ENCODE measurements at places on chromosomes 5 and 9.

DNA sequence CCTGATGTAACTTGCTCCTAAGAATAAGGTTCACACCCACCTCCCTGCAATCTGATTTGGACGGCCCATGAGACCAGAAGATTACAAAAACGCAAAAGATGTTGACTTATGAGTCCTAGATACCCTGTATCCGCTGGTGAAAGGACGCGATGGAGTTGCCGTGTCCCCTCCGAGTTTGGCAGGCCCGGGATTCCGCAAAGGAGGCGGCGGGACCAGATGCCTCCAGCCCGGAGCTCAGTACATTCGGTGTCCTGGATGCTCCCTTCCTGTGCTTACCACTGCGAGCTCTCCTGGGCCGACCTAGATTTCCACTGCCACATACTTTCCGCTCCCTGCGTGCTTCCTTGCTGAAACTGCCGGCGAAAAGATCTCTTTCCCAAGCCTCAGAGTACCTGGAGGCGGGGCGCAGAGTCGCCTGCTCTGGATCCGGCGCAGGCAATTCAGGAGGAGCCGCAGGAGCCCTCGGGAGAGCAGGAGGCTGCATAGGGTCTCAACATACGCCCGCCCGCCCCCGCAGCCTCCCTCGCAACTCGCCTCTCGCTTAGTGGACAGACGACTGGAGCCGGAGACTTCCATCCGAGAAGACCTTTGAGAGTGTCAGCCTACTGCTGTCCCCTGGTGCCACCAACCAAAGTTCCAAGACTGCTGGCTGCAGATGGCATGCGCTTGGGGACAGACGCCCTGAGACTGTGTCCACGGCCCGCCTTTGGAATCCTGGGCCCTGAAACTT lies 39.8 kb downstream of the ANXA2R start:
- no peak for DNase-seq

DNA sequence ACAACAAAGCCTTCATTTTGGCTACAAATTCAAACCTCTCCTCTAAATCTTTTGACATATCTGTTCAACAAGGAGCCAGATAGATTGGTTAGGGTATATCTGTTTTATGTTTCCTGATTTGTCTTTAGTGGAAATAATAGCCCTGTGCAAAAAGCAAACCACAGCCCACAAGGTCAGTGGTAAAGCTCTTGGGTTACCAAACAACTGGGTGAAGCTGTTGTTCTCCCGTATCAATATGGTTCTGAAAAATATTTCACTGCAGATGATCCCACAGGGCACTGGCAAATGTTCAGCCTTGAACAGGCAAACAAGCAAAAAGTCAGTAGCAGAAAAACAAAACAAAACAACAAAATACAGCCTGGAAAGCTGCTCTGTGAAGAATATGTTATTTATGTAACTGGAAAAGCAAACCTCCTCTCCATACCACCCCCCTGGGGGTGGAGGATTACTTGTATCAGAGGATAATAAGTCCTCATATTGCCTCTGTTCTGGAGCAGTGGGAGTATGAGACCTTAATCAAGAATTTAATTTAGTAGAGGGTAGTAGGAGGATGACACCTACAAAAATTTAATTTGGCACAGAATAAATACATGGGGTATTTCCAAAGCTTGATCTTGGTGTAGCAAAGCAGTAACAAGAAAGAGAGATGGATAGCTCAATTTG lies 20.8 kb upstream of the PTBP3 start:
- no peak for DNase-seq

- DNase-seq: peak; percentile 48
These were observed 307.3 kb downstream of the MLLT3 start for GRCh38 chr9:20314981-20315380.

DNA sequence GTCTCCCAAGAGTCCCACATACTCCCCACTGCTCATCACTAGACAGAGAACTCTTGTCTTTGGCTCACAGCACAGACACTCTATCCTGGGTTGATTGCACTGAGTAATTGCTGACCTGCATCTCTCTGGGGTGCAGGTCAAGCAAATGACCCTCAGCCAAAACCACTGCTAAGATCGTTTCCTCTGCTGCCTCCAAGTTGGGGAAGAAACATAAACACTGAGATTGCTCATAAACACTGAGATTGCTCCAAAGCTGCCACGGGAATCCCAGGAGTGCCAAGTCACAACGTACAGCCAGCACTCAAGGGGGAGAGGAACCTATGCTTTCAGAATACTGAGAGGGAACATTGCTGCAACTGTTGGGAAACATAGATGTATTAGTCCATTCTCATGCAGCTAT lies 1402.1 kb upstream of the ACO1 start:
- DNase-seq: no peak

GRCh38 chr5:17157294-17157693 lies 60.1 kb upstream of the BASP1 start:
- DNase-seq: no peak

- no peak for DNase-seq
These were observed 86.0 kb upstream of the ZNF618 start for GRCh38 chr9:113790093-113790492.

DNA sequence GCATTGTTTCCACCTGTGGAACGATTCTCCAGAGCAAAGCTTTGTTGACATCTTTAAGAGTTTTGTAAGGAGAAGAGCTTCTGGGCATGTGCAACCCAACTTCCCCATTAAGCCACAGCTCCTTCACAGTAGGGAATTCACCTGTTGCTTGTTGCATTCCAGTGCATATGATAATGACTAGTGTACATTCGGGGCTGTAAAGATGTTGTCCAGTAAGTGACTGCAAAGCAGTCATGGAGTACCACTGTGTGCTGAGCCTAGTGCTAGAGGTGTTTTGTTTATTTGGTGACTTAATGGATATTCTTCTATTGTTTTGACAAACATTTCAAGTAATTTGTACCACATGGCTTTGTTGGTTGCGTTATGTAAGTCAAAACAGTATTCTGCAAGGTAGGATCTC lies 12.8 kb downstream of the UGCG start:
- DNase-seq: no peak

DNA sequence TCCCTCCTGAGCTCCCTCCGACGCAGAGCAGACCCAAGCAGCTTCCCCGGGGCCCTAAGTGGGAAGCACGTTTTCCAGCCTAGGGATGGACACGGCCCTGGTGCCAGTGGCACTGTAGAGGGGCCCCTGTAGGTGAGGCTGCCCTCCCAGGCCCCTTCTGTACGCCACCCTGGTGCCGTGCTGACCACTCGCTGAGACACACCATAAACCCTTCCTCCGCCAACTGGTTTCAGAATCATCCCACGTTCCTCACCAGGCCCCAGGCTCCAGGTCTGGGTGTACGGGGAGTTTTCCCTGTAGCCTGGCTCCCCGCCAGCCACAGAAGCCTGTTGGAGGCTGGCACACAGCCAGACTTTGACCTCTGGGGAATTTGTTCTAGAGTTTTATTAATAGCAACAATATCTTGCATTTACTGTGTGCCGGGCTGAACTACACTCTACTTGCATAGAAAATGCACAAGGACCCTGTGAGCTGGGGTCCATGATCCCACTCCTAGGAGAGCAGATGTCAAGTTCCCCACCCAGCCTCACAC lies 18.2 kb upstream of the WDR38 start:
- no peak for DNase-seq

GRCh38 chr5:29720954-29721353 lies 1472.5 kb upstream of the CDH6 start:
- no peak for DNase-seq

GRCh38 chr5:144566747-144567420 lies 396.2 kb downstream of the KCTD16 start:
- DNase-seq: no peak

- no peak for DNase-seq
These were observed 331.9 kb upstream of the RFX3 start for GRCh38 chr9:3857673-3858072.

DNA sequence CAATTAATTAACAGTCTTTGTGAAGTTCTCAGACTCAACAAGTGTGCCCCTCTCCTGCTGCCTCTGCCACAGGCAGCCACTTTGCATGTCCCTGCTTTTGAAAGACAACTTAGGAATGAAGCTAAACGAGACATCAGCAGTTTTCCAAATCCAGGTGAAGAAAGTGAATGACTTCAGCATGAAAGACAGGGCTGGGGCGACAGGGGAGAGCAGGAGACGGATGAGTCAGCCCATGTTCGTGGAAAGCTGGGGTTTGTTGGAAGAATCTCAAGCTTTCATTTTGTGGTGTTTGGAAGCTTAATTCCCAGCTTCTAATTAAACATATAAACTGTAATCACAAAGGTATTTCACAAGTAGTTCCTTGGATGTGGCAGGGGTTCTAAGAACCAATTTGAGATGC lies 207.8 kb upstream of the MAP3K1 start:
- no peak for DNase-seq

GRCh38 chr9:126066131-126066530 lies 260.5 kb upstream of the MVB12B start:
- DNase-seq: no peak

DNA sequence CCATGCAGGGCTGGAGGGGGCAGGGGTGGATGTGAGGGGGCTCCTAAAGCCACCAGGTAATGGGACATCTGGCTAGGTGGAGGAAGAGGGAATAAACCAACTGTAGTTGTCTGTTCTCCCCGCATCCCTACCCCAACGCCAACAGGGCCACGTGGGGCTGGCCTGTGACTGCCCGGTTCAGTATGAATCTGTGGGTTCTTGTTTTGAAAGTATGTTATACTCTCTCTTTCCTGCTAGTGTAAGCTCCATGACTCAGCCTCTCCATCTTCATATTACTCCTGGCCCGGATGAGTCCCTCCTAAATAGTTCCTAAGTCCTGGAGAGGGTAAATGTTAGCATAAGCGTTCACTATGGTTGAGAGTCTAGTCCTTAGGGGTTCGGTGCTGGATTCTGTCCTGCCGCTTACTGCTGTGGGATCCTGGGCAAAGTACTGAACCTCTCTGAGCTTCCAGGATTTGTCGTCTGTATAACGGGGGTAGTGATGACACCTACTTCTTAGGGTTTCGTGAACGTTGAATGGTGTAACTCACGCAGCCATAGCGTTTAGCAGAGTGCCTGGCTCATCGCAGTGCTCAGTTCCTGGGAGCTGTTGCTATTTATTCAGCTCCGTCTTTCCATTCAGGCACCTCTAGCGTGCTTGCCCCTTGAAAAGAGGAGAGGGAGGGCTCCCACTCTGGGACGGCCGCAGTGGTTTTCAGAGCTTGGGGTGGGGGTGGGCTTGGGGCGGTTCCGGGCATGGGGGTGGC lies 28.8 kb downstream of the LHX2 start:
- no peak for DNase-seq

GRCh38 chr5:132489871-132490483 lies 596 bp downstream of the IRF1 start:
- DNase-seq: peak; percentile 42

All from CD4-positive, alpha-beta T cell treated with Interleukin-4 for 1 hour (primary cell).